ENCODE measurements at places on chromosomes 2 and 18. TPM values are rescaled to one million over a fixed set of nuclear protein-coding genes. Genes with fewer than 3 reads are reported as not detected.

Gene TNS1
- total RNA-seq: 0.39 TPM

Gene TDRD15
- total RNA-seq: not detected

Gene TEX44
- not detected for total RNA-seq

Gene TMEM178A
- 0.80 TPM for total RNA-seq

Gene RTP5
- total RNA-seq: not detected

Gene CCDC68
- total RNA-seq: 4.9 TPM

Gene PDE1A
- not detected for total RNA-seq

Gene PSMA8
- not detected for total RNA-seq

Gene SPATA3
- total RNA-seq: not detected

Gene IL1RL1
- total RNA-seq: 4.3 TPM

Gene LAMA1
- total RNA-seq: 20.2 TPM

Gene RTKN
- total RNA-seq: 117 TPM

Gene COL6A3
- total RNA-seq: 23.8 TPM

Gene GRB14
- 15.4 TPM for total RNA-seq

Gene IDH1
- 114 TPM for total RNA-seq
